DMS79 treated with DMSO at 0.1 percent for 48 hours (cell line): ENCODE measurements at places on chromosomes 3 and 15.

DNA sequence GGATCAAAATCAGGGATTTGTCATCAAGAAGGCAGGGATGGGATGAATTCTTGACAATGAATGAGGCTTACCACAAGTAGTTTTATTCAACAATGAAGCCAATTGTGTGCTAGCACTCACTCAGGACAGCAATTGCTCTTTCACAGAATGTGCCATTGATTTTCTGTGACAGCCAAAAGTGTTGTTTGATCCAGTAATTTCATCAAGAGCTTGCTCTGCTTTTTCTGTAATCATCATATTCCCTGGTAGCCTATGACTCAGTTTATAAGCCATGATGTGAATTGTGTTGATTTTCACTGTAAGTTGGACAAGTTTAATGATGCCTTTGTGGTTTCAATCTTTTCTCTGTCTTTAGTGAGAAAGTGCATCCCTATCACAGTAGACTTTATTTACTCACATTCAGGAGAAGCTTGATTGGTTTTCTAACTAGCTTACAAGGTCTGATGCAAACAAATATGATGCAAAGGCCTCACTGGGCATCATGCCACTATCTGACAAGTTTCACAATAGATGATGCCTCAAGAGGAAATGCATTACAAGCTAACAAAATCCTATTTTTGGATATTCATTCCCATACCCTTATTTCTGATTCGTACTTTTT is 13.6 kb upstream of the CSRNP1 start:
- no peak for DNase-seq

- no peak for DNase-seq
Observed at GRCh38 chr3:173690542-173691180, 293.1 kb downstream of the NLGN1 start.

DNA sequence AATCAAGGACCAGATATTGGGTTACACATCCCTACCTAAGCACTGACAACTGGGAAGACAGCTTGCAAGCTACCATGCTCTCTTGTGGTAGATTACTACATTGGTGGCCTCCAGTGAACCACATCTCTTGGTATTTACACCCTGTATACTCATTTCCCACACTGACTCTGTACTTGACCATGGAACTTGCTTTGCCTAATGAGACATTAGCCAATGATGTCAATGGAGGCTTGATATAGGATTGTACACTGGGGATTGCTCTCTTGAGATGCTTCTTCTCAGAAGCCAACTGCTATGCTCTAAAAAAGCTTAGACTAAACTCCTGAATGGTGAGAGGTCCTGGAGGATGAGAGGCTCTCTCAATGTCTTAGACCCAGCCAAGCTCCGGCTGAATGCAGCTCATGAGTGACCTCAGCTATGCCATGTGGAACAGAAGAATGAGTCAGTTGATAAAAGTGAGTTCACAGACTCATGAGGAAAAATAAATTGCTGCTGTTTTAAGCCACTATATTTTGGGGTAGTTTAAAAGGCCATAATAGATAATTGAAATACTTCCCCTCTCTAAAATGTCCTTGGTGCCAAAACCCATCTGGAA is 61.5 kb upstream of the GALNT15 start:
- DNase-seq = no peak

DNA sequence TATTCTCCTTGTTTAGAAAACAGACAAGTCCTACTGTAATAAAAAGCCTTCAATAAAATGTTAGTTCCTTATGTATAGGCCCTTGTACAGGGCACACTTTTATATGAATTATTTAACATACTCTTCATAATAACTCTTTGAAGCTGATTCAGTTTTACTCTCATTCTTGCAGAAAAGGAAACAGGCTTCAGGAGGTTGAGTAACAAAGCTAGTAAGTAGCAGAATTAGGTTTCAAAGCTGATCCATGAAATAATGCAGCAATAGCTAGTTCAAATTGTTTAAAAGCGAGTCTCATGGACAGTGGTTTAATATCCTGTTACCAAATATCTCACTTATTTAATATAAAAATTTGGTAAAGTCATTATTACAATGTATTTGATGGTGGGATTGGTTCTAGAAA is 25.0 kb downstream of the TCF12 start:
- DNase-seq = no peak

DNA sequence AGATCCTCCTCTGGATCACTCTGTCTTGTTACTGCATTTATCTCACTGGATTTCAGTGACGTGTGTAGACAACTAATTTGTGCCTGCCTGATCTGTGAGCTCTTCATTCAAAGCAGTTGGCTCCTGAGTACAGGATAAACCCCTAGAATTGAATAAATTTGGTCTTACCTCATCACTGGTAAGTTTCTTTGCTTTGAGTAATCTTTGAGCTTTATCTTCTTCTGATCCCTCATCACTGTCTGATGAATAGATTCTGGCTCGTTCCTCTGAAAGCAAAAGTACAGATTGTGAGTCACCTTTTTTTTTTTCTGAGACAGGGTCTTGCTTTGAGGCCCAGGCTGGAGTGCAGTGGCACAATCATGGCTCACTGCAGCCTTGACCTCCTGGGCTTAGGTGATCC is 24.5 kb downstream of the LEO1 start:
- DNase-seq = no peak

- no peak for DNase-seq
Observed at GRCh38 chr15:99536422-99537040, 29.3 kb upstream of the MEF2A start.

DNA sequence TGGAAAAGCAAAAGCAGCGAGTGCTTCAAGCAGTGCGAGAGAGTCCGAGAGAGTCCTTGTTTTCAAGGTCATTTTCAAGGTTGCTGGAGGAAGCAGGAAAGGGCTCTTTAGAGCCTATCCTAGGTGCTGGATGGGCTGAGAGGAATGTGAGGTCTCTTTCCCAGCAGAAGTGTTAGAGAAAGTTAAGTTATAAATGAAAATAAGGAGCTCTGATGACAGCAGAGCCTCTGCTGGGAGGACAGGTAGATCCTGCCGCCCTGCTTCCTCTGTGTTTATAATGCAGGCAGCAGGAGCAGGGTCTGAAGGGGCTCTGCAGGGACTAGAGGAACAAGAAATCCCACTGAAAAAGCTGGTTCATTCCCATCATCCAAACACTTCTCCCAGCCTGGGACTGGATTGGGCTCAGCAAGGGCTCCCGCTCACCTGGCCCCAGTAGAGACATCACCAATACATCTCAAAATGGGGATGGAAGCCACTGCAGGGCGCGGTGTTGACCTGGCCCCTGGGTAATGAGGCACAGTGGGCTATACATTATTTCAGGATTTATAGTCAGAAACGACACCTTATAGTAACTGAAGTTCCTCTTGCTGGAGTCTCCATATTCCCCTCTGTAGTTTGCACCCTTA is 41.5 kb upstream of the RAB6B start:
- DNase-seq = no peak

DNA sequence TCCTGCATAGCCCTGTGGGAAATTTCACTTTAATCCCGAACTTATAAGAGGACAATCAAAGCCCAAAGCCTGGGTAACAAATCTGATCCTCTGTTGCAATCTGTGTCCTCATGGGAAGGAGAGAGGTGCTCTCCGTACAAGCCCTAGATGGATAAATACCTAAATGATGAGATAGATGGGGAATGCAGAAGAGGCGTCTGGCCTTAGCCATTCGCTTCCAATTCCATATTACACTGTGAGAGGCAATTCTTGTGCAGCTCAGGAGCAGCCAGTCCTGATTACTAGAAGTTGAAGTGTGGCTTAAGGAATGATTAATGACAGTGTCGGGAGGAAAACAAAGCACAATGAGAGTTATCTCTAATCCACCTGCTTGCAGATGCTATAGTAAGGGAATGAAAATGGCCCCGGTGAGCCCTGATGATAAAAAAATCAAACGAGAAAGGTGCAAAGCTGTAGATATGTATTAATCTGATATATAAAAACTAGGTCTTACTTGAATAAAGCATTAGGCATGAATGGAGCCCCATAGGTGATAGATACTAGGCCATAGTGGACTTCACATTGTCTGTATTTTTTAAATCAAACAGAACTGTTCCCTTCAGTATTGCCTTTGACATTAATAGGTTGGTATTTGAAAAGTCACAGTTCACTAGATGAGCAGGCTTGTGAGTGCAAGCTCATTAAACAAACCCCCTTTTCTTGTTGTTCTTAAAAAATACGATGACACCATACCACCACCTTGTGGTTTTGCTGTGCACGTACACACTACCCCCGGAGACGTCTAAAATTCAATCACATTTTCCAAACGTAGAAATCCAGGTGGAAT is 54.2 kb upstream of the TMCO5A start:
- no peak for DNase-seq

- no peak for DNase-seq
Observed at GRCh38 chr3:18215639-18216038, 209.5 kb downstream of the SATB1 start.

- no peak for DNase-seq
Observed at GRCh38 chr3:171815973-171816595, 5.8 kb upstream of the PLD1 start.

DNA sequence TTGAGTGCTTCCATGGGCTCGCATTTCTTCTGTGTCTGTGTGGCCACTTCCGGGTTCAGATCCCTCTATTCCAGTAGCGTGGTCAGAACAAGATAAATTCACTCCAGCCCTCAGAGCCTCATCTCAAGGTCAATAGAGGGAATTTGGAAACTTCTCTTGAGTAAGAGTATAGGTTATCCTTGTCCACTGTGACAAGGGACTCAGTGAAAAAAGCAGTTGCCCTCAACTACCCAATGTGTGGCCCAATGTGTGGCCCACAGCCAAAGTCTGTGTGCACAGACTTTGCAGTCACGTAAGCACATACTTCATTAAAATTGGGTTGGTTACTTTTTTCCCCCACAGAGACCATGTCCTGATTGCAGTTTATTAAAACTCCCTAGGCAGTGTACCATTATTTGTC is 305.6 kb upstream of the SEMA6D start:
- no peak for DNase-seq

GRCh38 chr3:120460862-120461261 is 10.1 kb upstream of the FSTL1 start:
- DNase-seq = no peak
